Lower leg skin (tissue), 4 donors: ENCODE measurements at places on chromosomes 4 and X. TPM values are rescaled to one million over a fixed set of nuclear protein-coding genes. Genes with fewer than 3 reads are reported as not detected.

BLOC1S4 gene
- total RNA-seq: 21.3 TPM

GRIA3 gene
- total RNA-seq: not detected

PRR32 gene
- total RNA-seq: not detected

NDNF gene
- total RNA-seq: 6.7 TPM

TCEAL3 gene
- total RNA-seq: 18.4 TPM
